A172 (cell line): ENCODE measurements at places on chromosomes 6 and 20. TPM values are rescaled to one million over a fixed set of nuclear protein-coding genes. Genes with fewer than 3 reads are reported as not detected.
A peak's percentile ranks its signal among the peaks of the same experiment; 100 is the strongest.

GRCh38 chr6:106613590-106613989 is 15.7 kb downstream of the RTN4IP1 start:
- no peak for DNase-seq

DNA sequence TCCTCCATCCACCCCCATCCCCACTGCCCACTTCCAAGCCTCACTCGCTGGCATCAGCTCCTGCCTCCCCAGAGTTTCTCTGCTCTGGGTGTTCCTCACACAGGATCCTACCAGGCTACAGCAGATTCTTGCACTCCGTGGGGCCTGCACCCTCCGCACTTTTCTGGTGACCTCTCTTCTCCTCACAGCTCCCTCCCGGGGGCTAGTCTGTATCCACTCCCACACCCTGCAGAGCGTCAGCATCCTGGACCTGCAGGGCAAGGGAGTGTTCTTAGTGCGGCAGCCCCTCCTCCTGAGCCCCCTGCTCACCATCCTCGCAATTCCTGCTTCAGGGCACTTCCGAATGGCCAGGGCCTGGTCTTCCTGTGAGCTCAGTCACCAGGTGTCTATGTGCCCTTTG is 224.2 kb downstream of the DLL1 start:
- no peak for DNase-seq

PCED1A gene
- total RNA-seq: 11.9 and 13.2 TPM in 2 replicates

- peak; percentile 63 for DNase-seq
Measured at GRCh38 chr6:100176311-100176950, 182.4 kb upstream of the MCHR2 start.

DNA sequence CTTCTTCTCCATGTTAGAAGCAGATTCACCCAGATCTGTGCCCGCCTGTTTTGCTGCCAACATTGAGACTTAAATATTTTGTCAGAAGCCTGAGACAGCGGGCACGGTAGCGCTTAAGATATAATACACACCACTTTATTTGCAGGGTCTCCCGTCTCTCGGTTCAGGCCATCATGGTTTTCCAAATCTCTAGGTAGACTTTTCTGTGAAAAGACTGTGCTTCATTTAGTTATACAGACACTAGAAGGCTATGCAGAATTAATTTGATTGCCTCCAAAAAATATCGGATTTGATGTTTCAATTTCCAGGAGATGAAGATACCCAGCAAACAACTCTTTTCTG is 598 bp downstream of the TBP start:
- DNase-seq: no peak

RFX6 gene
- total RNA-seq: not detected in 2 replicates

TAGAP gene
- not detected in 2 replicates for total RNA-seq

ARHGAP18 gene
- 112 and 140 TPM in 2 replicates for total RNA-seq

BPI gene
- not detected in 2 replicates for total RNA-seq

PRRC2A gene
- total RNA-seq: 46.7 and 55.9 TPM in 2 replicates

MCCD1 gene
- not detected in 2 replicates for total RNA-seq
